ENCODE measurements at places on chromosomes 12 and 14.

- no peak for DNase-seq
Observed at GRCh38 chr14:36848213-36848612, 186.6 kb downstream of the PAX9 start.

- DNase-seq, result peak; percentile 46
Observed at GRCh38 chr12:116434155-116435011, 124.8 kb upstream of the MAP1LC3B2 start.

- DNase-seq, result no peak
Observed at GRCh38 chr12:62215506-62215905, 44.7 kb upstream of the USP15 start.

DNA sequence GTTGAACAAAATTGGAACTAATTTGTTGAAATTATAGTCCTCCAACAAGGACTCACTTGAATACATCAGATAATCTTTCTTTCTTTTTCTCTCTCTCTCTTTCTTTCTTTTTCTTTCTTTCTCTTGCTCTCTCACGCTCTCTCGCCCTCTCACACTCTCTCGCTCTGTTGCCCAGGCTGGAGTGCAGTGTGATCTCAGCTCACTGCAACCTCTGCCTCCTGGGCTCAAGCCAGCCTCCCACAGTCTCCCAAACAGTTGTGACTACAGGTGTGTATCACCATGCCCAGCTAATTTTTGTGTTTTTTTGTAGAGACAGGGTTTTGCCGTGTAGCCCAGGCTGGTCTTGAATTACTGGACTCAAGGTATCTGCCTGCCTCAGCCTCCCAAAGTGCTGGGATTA, 22.8 kb downstream of the WDR20 start:
- no peak for DNase-seq

- no peak for DNase-seq
Observed at GRCh38 chr12:61538951-61539350, 721.3 kb upstream of the USP15 start.

DNA sequence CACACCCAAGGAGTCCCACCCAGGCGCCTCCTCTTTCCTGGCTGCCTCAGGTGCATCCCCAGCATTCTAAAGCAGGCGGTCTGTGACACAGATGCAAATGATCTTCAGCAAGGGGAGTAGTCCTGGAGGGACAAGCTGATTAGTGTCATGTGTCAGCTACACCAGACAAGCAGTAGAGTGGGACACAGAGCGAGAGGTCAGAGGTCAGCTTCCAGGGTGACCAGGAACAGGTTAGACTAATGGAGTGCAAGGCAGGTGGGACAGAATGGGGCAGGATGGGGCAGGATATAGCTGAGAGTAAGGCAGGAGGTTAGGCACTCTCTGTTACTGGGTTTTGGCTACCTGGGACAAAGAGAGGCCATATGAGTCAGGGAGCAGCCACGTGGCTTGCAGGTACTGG, 534.0 kb downstream of the FUT8 start:
- no peak for DNase-seq

- no peak for DNase-seq
Observed at GRCh38 chr12:10304161-10304574, 3.5 kb upstream of the KLRD1 start.

DNA sequence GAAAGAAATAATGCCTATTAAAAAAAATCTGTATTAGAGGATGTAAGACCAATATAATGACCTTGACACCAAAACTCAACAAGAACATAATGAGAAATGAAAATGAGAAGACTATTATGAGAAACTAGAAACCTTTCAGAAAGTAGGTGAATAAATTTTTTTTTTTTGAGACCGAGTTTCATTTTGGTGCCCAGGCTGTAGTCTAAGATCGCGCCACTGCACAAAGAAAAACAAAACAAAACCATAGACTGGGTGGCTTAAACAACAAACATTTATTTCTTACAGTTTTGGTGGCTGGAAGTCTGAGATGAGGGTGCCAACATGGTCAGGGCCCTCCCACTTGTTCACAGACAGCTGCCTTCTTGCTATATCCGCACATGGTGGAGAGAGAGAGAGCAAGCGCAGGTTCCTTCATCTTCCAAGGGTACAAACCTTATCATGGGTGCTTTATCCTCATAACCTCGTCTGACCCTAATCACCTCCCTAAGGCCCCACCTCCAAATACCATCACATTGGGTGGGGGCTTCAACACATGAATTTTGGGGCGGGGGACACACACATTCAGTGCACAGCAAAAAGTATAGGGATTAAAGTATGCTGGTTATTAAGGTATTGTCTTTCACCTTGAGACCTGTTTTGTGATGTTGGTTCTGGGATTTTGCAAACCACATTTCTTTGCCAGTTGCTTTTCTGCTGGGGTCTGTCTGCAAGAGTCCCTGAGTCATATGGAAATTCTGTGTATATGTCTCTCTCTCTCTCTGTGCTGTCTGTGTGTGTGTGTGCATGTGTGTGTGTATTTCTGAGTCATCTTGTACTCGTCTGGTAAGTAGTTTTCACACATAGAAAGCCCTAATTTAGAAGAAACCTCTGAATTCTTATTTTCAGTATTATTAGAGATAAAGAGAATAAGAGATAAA, 26.2 kb downstream of the ZCRB1 start:
- no peak for DNase-seq

DNA sequence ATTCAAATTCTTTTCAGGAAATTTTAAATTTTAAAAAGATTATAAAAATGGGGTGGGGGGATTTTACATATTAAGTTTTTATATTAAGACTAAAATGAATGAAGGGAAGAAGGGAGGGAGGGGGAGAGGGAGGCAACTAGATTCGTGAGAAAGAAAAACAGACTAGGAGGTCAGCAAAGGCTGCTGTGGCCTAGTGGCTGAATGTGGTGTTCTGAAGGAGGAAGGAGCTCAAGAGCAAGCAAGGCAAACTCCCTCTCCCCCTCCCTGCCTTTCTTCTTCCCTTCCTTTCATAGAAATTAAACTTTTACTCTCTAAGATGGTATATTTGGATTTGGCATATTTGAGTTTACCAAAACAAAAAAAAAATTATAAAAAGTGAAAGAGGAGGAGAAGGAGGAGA, 18.1 kb downstream of the DYRK2 start:
- no peak for DNase-seq

GRCh38 chr14:23398348-23398747, 9.7 kb downstream of the MYH6 start:
- DNase-seq, result no peak

GRCh38 chr12:56160193-56160763, 2.1 kb downstream of the MYL6 start:
- DNase-seq, result no peak

- no peak for DNase-seq
Observed at GRCh38 chr12:116441292-116441691, 117.9 kb upstream of the MAP1LC3B2 start.

GRCh38 chr12:131897276-131897675, 2.9 kb downstream of the ULK1 start:
- no peak for DNase-seq

DNA sequence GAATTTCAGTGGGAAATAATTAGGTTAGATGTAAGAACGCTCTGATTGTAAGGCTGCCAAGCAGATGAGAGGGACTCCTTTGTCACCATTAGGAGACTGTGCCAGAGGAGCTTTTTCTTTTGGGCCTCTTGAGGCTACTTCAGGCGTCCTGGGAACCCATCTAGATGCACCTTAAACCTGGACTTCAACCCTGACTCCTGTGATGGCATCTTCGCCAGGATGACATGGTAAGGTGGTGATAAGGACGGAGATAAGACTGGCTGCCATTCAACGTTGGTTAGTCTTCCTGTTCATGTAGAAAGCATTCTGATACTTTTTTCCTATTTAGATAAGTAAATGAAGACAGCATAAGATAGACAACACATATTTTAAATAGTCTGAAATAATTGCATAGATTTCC, 36.3 kb downstream of the STK38L start:
- no peak for DNase-seq

- DNase-seq, result no peak
Observed at GRCh38 chr14:88069677-88070076, 64.7 kb downstream of the GPR65 start.

- DNase-seq, result no peak
Observed at GRCh38 chr14:73375861-73376260, 82.5 kb downstream of the NUMB start.

DNA sequence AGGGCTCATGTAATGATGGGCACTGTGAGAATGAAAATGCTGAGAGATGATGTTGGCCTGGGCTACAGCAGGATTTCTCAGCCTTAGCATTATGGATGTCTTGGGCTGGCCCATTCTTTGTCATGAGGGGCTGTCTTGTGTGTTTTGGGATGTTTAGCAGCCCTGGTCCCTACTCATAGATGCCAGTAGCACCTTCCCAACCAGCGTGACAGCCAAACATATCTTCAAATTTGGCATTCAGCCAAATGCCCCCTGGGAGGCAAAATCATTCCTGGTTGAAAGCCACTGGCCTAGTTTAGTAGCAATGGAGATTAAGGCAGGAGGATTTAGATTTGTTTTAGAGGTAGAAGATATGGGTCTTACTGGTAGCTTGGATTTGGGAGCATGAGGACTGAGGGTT, 26.6 kb downstream of the UBE3B start:
- DNase-seq, result no peak

GRCh38 chr14:72142328-72142727, 210.1 kb downstream of the RGS6 start:
- DNase-seq, result no peak
